ENCODE measurements at places on chromosomes 11 and 22.

- DNase-seq, result no peak
Observed at GRCh38 chr11:32433101-32433913, 2.0 kb downstream of the WT1 start.

DNA sequence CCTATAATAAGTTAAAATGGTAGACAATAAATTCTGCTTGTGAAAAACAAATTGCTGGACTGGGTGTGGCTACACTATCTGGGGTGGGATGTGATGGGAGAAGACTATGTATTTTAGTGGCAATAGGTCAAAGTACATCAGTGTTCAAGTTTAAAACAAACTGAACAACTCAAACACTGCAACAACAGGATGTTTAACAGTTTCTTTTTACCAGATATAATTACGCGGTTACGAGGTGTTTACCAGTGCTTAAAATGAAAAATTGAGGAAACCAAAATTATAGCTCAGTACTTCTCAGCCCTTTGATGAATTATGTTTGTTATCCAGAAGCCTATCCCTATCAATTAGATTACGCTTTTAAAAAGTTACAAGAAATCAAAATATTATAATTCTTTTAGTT, 3.2 kb downstream of the PRDM10 start:
- DNase-seq, result no peak

GRCh38 chr11:125341676-125342075, 154.4 kb downstream of the FEZ1 start:
- DNase-seq, result no peak

DNA sequence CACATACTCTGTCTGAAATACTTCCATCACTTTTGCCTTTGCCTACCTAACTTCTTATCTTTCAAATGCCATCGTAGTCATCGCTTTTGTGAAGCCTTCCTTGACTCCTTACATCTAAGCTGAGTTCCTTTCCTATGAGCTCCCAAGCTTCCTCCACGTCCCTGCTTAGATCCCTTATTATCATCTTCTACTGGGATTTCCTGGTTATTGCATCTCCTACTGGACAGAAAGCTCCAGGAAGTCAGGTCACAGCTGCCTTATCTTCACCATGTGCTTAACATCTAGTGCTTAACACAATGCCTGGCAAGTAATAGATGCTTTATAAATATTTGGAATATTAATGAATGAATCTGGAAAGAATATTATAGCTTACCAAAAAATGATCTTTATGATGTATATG, 5.9 kb downstream of the YPEL4 start:
- DNase-seq, result no peak

DNA sequence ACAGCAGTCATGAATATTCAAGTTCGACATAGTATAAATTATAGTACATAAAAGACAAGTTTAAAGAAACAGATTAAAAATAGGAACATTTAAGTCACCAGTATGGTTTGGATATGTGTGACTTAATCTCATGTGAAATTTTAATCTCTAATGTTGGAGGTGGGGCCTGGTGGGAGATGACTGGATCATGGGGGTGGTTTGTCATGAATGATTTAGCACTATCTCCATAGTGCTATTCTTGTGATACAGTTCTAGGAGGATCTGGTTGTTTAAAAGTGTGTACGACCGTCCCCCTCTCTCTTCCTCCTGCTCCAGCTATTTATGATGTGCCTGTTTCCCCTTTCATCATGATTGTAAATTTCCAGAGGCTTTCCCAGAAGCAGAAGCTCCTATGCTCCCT, 3.3 kb downstream of the KDM4E start:
- DNase-seq, result no peak

GRCh38 chr22:35409783-35410662, 10.1 kb downstream of the MCM5 start:
- peak; percentile 32 for DNase-seq

DNA sequence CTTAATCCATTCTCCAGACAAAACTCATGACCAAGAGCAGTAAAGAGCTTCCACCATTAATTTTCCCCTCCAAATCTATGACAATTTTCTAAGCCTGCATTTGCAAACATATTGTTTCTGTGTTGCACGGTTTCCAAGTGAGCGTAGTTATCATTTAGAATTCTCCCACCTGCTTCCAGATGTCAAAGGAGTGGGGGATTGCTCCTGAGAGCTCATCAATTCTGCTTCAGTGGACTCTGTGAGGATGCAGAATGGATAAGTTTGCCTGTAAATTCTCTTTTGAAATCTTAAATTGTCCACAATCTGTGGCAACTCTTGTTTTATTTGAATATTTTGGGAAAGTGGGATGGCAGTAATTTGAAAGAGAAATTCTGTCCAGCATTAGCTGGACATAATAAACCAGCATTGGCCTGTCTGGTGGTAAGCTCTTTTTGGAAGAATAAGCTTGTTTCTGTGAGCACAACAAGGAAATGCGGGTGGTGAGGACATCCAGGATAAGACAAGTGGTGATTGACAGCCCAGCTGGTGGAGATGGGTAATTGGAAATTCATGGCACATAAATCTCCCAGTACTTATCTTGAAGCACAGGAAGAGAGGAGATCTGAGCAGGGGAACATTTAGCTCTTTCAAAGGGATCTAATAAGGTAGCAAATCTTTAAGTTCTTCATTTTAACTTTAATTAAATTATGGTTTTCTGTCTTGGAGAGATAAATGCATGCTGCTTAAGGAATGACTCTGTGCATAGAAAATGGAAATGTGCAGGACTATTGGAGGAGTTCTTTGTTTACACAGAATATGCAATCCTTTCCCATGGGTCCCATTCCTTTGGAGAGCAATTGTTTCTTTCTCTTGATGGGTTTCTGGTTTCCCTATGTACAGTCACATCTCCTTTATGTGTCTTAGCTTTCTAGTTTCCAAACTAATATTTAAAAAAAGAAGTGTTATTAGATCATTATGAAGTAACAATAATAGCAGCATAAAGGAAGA, 73.2 kb downstream of the FAT3 start:
- DNase-seq, result no peak

- no peak for DNase-seq
Observed at GRCh38 chr11:112558691-112559090, 298.0 kb upstream of the PLET1 start.

GRCh38 chr22:36010882-36011281, 17.7 kb downstream of the RBFOX2 start:
- DNase-seq, result no peak

DNA sequence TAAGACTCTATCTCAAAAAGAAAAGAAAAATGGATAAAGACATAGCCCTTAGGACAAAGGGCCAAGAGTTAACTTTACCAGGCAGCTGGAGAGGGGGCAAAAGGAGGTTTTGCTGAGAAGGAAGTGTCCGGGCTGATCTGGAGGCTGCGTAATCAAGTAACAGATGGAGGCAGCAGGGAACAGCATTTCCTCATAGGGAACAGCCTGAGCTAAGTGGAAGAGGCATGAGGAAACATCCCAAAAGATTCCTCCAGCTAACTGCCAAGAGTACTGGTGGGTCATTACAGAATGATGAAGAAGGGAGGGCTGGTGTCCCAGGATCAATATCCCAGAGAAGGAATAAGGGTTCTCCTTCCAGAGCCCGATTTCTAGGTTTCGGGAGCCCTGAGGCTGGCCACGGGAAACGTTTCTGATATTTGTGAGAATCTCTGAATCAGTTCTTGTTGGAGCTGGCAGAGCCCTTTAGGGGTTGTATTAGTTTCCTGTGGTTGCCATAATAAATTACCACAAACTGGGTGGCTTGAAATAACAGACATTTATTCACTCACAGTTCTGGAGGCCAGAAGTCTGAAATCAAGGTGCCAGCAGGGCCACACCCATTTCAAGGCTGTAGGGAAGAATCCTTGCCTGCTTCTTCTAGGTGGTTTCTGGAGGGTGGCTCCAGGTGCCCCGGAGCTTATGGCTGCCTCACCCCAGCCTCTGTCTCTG, 21.2 kb downstream of the LIF start:
- no peak for DNase-seq

GRCh38 chr22:40368016-40368415, 2.4 kb upstream of the SGSM3 start:
- no peak for DNase-seq

- no peak for DNase-seq
Observed at GRCh38 chr22:19849835-19850762, 4.6 kb downstream of the GNB1L start.

DNA sequence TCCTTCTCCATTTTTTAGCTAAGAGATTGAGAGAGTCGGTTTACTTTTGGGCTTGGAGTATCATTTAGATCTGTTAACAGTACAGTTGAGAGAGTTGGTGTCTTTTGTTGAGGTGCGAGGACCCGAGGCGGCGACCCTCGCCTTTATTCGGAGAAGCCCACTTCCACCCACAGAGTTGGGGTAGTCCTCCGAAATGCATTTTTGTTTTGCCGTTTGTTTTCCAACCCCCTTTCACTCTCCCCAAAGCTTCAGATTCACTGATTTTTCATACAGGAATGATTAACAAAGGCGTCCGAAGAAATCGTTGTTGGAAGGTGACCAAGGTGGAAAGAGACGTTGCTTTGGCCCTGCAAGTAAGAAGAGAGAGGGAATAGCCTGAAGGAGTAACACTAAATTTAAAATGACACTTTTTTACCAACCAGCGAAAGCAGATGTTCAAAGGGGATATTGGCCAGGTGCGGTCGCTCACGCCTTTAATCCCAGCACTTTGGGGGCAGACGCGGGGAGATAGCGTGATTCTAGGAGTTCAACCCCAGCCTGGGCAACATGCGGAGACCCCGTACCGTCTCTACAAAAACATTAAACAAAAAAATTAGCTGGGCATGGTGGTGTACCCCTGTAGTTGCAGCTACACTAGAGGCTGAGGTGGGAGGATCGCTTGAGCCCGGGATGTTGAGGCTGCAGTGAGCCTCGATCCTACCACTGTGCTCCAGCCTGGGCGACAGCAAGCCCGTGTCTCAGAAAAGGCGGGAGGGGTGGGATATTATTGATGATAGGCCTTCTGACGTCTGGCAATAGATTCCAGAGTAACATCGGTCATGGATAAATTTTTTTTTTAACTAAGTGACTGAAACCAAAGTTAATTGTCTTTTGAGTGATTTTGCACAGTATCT, 899 bp upstream of the RAB30 start:
- DNase-seq, result peak; percentile 13

DNA sequence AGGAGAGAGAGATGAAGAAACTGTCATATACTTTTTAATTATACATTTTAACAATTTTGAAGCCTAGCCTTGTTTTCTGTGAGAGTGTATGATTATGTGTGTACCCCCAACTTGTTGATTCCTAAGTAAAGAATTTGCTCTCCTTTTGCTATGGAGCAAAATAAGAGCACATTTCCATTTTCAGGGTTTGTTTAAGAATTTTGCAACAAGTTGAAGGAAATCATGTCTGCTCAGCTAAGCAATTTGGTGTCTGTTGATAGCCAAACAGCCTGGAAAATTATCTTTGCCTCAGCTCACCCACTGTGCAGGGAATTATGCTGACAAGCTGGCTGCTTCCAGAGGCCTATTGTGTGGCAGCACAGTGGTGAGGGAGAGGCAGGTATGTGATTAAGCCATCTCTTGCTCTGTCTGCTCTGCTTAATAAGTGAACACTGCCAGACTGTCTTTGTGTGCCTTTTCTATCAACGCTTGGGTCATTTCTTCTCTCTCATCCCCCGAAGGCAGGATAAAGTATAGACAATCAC, 135.1 kb upstream of the TTC12 start:
- DNase-seq, result no peak

- DNase-seq, result no peak
Observed at GRCh38 chr11:48900131-48900800, 83.4 kb downstream of the TRIM51G start.

DNA sequence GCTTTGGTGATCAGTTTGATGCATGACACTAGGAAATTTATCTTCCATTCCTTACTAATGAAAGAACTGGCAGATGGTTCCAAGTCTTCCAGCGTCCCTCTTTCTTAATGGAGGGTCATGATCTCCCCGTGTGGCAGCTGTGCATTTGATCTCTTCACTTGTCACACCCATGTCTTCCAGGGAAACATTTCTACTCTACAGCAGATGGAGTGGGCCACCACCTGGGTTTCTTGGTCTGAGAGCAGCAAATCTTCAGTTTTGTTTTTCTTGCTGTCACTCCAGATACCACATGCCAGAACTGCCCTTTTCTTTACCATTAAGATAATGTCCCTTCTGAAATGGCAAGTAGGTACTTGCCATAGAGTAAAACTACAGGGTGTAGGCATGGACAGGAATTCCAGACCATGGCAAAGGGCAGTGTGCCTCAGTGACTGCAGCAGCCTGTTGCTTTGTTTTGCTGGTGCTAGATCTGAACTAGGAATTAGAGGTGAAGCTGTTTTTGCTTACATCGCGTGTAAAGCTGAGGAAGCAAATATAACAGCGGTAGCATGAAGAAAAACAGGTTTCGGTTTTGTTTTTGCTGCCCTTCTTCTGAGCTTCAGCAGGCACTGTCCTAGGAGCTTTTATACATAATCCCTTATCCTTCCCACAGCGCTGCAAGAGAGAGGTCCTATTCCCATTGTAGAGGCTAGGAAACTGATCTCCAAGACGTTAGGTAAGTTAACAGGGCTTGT, 20.7 kb upstream of the C11orf96 start:
- DNase-seq, result no peak

DNA sequence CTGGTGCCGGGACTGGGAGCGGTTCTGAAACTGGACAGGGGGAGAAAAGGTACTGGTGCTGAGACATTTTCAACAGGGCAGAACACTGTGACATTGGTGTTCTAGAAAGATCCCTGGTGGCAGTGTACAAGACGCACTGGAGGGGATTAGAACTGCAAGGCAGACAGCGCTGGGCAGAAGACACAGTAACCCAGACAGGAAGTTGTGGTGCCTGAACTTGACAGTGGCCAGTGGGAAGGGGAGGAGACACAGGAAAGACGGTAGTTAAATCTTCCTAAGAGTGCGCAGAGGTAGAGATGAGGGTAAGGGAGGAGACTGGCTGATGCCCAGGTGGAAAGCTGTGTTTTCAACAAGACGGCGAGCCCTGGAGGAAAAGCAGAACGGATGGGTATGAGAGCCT, 24.5 kb downstream of the FAM227A start:
- no peak for DNase-seq

GRCh38 chr11:86955361-86956120, at the start of gene FZD4:
FZD4 (minus strand) TSS chr11:86955395; CDS start chr11:86955085, 310 bp downstream.
- DNase-seq, result peak; percentile 51

DNA sequence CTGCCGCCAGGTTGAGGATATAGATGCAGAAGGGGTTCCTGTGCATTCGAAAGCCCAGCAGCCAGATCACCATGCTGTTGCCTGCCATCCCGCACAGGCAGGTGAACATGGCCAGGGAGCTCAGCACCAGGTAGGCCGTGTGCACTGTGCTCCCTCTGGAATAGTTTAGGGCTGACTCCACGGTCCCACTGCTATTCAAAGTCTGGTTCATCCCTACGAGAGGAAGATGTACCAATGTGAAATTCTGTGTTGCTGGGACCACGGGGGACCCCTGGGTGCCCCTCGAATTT, at the start of gene MRGPRD:
Gene MRGPRD, minus strand, starts transcription at position 211 of the 290 bp plus-strand sequence. Its CDS starts 0 bp downstream, at position 211.
- no peak for DNase-seq

DNA sequence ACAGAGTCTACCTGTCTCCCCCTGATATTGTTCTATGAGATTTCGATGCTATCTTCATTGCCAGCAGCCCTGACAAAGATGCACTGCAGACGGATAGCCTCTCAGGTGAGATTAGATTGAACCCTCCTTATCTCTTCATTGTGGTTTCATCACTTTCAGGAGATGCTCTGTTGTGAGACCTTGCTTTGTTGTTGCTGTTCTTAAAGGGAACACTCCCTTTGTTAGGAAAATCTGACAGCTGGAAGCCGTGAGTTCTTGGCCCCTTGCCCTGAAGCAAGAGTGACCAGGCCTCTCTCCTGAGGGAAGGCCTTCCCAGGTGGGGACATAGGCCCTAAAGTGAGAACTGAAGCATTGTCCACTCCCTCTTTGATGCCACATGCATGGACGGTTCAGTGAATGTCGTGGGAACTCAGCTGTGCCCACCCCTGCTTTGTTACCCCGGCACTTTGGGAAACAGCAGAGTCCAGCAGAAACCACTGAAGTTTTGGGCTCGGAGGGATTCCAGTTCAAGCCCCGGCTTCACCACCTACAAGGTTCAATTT, 976.1 kb downstream of the TBC1D22A start:
- no peak for DNase-seq

GRCh38 chr11:115008799-115009198, 330.5 kb downstream of the NXPE2 start:
- DNase-seq, result no peak

All from CD4-positive, alpha-beta T cell treated with Interleukin-10 for 1 hour (primary cell).